Activated T-helper 1 cell treated with anti-CD3 and anti-CD28 coated beads, Interleukin-2, amount 50 U/mL, for 16 hours (primary cell): ENCODE measurements at places on chromosomes 4 and X.

DNA sequence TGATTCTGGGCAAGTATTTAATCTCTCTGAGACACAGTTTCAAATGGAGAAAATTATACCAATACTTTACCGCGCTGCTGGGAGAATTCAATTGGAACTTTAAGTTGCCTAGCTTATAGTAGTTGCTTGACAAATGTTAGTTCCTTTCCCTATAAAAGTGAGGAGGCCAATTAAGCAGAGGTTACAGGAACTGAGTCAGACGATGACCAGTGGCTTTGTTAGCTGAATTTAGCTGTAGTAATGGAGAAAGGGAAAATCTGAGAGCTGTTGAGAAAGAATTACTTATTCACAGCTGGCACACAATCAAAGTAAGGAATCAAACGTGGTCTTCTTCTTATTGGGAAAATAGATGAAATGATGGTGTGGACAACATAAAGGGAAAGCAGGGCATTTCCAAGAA, 29.6 kb downstream of the SMARCA1 start:
- no peak for DNase-seq

DNA sequence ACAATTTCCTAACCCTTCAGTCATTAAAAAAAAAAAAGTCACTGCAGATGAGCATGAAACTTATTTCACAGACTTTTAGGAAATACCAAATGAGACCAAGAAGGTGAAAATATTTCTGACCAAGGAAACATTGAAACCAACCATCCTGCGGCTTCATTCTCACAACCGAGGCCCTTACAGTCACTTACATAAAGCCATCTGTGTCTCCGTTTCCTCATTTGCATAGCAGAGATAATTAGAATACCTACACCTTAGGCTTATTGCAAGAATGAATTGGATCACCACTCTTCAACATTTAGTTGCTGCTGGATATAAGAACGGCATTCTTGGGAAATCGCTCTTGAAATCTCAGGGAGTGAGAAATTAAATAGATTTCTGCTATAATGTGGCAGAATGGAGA, 356.2 kb downstream of the HS3ST1 start:
- DNase-seq, result no peak

DNA sequence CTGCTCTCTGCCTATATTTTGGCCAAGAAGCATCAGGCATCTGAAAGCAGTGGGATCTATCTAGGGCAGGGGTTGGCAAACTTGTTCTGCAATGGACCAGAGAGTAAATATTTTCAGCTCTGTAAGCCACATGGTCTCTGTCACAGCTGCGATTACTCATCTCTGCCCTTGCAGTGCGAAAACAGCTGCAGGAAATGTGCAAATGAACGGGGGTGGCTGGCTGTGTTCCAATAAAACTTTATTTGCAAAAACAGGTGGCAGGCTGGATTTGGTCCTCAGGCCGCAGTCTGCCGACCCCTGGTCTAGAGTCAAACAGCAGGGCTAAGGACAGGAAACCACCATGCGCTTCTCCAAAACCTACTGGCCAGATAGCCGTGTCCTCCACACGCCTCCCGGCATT, 48.6 kb downstream of the ACOX3 start:
- DNase-seq, result no peak

GRCh38 chr4:20264688-20265087, 13.0 kb downstream of the SLIT2 start:
- DNase-seq, result no peak

GRCh38 chrX:71650333-71650969, 16.9 kb upstream of the LOC101059915 start:
- DNase-seq, result no peak

DNA sequence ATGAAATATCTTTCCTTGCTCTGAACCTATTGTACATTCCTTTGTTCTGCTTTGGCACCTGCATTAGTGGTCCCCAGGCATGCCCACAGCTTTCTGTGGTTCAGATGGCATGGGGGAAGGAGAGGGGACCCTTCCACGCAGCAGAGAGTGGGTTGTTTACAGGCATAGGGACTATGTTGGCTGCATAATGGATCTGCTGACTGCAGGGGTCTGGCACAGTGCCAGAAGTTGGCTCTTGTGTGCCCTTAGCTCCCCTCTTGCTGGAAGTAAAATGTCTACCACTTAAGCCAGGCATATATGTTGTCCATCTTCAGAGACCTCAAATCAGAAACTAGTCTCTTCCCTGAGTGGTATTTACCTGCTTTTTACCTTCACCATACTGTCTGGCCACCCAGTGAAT, 651.9 kb upstream of the PCDH7 start:
- DNase-seq, result no peak

- DNase-seq, result no peak
These were observed 4.7 kb downstream of the FAM120C start for GRCh38 chrX:54178100-54178940.

- no peak for DNase-seq
These were observed 74.0 kb downstream of the FHDC1 start for GRCh38 chr4:153010146-153010545.

GRCh38 chrX:110228453-110228852, 89.4 kb downstream of the AMMECR1 start:
- no peak for DNase-seq

GRCh38 chrX:18887177-18887824, 96.6 kb downstream of the PHKA2 start:
- DNase-seq, result no peak

- no peak for DNase-seq
These were observed 621.6 kb downstream of the IQCM start for GRCh38 chr4:149194061-149194460.

GRCh38 chr4:40379248-40379647, 44.1 kb downstream of the CHRNA9 start:
- no peak for DNase-seq

DNA sequence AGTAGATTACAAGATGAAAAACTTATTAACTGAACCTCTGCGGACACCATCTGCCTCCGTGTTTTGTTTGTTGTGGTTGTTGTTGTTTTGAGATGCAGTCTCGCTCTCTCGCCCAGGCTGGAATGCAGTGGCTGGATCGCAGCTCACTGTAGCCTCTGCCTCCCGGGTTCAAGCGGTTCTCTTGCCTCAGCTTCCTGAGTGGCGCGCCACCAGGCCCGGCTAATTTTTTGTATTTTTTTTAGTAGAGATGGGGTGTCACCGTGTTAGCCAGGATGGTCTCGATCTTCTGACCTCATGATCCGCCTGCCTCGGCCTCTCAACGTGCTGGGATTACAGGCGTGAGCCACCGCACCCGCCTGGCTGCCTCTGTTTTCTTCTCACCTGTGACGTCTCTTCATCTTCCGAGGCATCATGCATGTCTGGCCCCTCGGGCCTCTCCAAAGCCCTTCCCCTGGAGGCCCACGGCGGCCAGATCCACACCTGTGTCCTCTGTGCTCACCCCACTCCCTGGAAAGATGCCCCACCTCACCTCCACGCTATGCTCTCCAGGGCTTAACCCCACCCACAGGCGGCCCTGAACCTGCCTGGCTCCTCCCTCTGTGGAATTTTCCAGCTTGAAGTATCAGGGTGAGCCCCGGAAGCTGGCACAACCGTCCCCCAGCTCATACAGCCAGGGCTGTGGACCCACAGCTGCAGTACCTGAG, 77.0 kb upstream of the MXD4 start:
- no peak for DNase-seq

GRCh38 chr4:142064181-142064580, 427.8 kb downstream of the IL15 start:
- DNase-seq, result no peak

DNA sequence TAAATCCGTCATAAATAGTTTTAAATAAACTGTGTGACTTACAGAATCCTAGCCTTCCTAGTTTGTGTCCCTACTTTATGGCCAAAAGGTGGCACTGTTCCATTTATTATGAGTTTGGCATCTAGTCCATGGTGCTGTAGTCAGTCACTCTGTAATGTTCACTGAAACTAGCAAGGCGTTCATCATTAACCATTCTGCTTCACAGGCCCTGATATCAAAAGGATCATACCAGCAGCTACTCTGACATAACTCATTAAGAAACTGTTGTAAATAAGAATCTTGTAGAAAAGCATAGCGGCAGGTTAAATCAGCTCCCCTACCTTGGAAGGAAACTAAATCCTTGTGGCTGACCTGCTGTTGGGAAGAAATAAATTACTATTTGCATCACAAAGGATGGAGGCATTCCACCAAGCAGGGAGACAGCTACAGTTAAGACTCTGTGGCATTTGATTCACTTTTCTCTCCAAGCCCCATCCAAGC, 919.6 kb upstream of the DIAPH2 start:
- DNase-seq, result no peak

- no peak for DNase-seq
These were observed 330.4 kb downstream of the GBA3 start for GRCh38 chr4:23023121-23023520.

GRCh38 chr4:4575284-4576211, 33.7 kb upstream of the STX18 start:
- peak; percentile 10 for DNase-seq

DNA sequence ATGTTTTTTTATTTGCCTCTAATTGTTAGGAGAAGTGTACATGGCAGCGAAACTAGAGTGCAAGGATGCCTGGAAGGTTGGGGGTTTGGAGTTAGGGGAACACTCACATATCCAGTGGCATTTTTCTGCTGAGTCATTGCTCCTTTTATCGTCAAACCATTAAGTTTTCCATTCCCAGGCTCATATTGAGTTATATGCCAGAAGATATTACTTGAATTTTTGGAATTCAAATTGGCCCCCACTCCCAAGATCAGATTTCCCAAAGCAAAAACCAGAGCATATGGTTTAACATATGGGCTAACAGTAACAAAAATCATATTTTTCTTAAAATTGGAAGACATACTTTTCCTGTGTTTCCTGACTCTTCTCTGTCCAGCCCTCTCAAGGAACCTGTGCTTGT, 152.7 kb downstream of the FSTL5 start:
- no peak for DNase-seq

DNA sequence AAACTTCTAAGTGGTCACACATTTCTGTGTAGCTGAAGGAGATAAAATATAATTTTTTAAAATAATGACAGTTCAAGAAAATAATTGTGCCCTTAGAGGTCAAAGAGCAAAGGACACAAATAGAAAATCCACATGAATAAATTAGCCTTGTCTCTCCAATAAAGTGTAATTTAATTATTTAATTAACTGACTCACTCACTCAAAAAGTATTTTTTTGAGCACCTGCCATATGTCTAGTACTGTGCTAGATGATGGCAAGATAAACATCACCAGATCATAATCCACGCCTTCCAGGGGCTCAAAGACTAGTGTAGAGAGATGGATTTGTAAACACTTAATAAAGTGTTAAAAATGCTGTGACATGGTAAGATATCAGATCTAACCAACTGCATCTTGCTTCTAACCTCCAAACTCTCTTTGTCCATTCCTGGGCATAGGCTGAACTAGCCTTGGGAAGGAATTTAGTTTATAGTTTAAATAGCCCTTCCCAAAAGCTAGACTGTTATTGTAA, 112.5 kb downstream of the SCLT1 start:
- DNase-seq, result no peak

GRCh38 chr4:141328560-141329173, 108.0 kb downstream of the ZNF330 start:
- DNase-seq, result no peak

DNA sequence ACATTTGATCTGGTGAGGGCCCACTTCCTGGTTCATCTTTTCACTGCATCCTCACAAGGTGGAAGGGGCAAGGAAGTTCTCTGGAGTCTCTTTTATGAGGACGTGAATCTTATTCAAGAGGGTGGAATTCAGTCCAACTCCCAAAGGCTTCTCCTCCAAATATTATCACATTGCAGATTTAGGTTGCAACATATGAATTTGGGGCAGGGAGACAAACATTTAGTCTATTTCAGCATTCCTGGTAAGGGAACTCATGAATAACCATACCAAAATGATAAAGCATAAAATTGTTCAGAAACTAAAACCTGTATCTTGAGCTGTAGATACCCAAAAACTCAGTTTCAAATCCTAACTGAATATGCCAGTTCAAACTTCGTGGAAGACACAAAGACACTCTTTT, 246.8 kb downstream of the QDPR start:
- DNase-seq, result no peak

- no peak for DNase-seq
These were observed 32.4 kb downstream of the RTL9 start for GRCh38 chrX:110391086-110391485.

GRCh38 chrX:57647020-57647419, 33.0 kb downstream of the NLRP2B start:
- DNase-seq, result no peak

DNA sequence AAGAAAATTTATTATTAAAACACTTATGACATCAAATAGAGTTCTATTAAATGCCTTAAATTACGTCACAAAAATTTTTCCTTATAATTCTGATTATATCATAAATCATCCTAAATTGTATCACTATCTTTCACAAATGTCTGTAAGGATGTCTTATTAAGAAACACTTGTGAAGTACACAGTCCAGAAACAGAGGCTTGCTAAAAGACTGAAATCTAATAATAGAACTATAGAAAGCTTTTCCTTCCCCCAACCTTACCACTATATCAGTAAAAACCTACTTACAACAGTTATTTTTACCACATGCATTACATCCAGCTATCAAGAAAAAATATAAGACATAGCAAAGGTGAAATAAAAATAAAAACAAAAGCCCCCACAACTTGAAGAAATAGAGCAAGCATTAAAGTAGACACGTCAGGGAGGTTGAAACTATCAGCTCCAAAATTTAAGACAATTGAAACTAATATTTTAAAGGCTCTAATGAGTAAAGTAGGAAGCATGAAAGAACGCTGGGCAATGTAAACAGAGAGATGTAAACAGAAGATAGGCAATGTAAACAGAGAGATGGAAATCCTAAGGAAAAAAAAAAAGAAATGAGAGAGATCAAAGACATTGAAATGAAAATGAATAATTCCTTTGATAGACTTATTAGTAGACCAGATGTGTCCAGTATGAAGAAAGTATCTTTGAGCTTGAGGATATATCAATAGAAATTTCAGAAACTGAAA, 94.9 kb upstream of the TECRL start:
- DNase-seq, result no peak

- DNase-seq, result no peak
These were observed 4.9 kb upstream of the HAUS7 start for GRCh38 chrX:153475271-153475670.

DNA sequence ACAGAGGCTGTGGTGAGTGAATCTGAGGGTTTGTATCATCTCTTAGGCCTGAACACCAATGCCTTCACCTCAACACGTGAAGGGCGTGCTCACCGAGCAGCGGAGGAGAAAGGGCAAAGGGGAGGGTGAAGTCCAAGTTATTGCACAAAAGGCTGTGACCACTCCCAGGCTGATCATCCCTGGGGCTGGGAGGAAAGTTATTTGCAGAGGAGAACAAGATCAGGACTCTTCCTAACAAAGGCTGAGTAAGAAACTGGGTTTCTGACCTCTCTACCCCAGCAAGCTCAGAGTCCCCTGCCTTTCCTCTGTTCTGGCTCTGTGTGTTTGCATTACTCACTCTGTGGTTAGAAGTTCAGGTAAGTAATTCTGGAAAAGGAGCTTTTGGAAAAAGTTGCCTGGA, 366.3 kb upstream of the CXorf51A start:
- no peak for DNase-seq

- no peak for DNase-seq
These were observed 3.0 kb downstream of the PDE6B start for GRCh38 chr4:628311-628741.

- no peak for DNase-seq
These were observed 272.0 kb upstream of the HAND2 start for GRCh38 chr4:173801876-173802661.
